Immature natural killer cell (primary cell): ENCODE measurements at places on chromosomes 2 and 18.
A peak's percentile ranks its signal among the peaks of the same experiment; 100 is the strongest.

DNA sequence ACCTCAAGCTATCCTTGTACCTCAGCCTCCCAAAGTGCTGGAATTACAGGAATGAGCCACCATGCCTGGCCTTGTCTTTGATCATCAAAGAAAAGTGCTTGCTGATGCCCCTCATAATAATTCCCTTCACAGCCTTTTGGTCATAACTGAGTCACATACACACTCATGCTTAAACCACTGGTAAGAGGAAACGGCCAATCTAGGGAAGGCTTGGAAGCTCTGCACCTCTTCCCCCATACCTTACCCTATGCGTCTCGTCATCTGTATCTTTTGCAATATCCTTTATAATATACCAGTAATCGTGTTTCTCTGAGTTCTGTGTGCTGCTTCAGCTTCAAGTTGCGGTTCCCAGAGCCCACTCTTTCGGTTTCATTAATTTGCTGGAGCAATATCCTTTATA, 4.8 kb upstream of the RNF138 start:
- peaks cover 4% of the 10 kb centered on the region for H3K36me3 ChIP-seq
- H3K27ac ChIP-seq: peak overlapping the region; percentile 58
- H3K4me1 ChIP-seq: peaks cover 60% of the 10 kb centered on the region
- DNase-seq: no peak

GRCh38 chr2:20781656-20782265, 41.1 kb downstream of the LDAH start:
- H3K36me3 ChIP-seq: peaks cover 22% of the 10 kb centered on the region
- H3K4me3 ChIP-seq: no peak overlapping the region
- DNase-seq: no peak
- no peaks in the 10 kb centered on the region for H3K4me1 ChIP-seq
- H3K27me3 ChIP-seq: no peaks in the 10 kb centered on the region

DNA sequence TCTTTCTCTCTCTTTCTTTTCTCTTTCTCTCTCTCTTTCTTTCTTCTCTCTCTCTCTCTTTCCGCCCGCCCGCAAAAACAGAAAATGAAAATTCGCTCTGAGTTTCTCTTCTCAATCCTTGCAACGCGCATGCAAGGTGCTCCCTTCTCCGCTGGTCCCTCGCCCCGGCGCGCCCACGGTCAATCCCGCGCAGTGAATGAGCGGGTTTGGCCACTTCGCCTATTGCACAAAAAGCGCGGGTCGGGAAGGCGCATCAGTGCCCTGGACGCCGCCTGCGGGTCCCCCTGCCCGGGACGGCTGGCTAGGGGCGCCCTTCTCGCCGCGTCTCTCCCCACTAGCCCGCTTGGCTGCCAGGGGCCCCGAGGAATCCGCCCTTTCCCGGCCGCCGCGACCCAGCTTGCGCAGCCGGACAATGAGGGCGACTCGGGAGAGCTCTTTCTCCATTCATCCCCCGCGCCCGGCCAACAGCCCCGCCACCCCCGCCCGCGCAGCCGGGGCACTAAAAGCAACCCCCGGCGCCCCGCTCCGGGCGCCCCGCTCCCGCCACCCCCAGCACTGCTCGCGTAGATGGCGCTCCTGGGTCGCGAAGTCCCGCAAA, 706 bp downstream of the LAMA1 start:
- H3K27me3 ChIP-seq: peaks cover 23% of the 10 kb centered on the region
- peak overlapping the region; percentile 40 for H3K4me3 ChIP-seq
- no peaks in the 10 kb centered on the region for H3K4me1 ChIP-seq
- H3K36me3 ChIP-seq: peaks cover 4% of the 10 kb centered on the region
- H3K27ac ChIP-seq: no peak overlapping the region
- DNase-seq: no peak

GRCh38 chr18:13455960-13456481, 237.5 kb downstream of the LDLRAD4 start:
- no peak for DNase-seq
- peaks cover 7% of the 10 kb centered on the region for H3K27me3 ChIP-seq
- H3K27ac ChIP-seq: no peak overlapping the region
- H3K4me3 ChIP-seq: no peak overlapping the region

DNA sequence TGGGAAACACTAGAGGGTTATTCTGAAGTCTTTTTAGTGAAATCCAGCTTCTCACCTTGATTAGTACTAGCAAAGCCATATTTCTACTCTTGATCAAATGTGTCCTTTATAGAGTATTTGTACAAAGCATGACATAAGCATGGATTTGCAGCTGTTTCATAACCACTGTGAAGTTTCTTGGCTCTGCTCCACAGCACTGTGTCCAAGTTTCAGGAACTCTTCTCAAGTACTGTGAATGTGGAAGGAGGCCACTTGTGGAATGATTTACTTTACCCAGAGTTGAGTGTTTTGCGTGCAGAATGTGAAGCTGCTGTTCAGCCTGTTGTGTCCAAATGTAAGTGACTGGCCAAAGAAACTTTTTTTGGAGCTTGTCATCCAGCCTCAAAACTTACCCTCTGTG, 16.2 kb upstream of the MAPRE2 start:
- H3K36me3 ChIP-seq: no peaks in the 10 kb centered on the region
- no peak overlapping the region for H3K27ac ChIP-seq
- peaks cover 4% of the 10 kb centered on the region for H3K27me3 ChIP-seq
- H3K4me1 ChIP-seq: peaks cover 16% of the 10 kb centered on the region

DNA sequence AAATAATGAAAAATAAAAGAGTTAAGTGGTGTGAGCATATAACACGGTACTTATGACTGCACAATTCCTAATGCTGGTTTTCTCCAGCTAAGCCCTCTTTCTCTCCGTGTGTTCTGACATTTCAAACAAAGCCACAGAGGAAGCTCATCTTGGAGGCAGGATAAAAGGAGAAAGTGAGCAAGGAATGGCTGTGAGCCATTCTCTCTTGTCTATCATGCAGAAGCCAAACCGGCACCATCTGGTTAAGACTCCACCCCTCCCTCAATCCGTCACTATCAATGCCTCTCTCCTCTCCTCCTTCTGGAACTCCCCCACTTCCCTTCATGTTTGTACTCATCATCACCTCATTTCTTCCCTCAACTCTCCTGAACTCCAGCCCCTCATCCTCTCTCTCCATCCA, 210.4 kb downstream of the TMEM163 start:
- H3K27me3 ChIP-seq: no peaks in the 10 kb centered on the region
- no peak overlapping the region for H3K4me3 ChIP-seq
- H3K4me1 ChIP-seq: no peaks in the 10 kb centered on the region
- H3K36me3 ChIP-seq: no peaks in the 10 kb centered on the region

DNA sequence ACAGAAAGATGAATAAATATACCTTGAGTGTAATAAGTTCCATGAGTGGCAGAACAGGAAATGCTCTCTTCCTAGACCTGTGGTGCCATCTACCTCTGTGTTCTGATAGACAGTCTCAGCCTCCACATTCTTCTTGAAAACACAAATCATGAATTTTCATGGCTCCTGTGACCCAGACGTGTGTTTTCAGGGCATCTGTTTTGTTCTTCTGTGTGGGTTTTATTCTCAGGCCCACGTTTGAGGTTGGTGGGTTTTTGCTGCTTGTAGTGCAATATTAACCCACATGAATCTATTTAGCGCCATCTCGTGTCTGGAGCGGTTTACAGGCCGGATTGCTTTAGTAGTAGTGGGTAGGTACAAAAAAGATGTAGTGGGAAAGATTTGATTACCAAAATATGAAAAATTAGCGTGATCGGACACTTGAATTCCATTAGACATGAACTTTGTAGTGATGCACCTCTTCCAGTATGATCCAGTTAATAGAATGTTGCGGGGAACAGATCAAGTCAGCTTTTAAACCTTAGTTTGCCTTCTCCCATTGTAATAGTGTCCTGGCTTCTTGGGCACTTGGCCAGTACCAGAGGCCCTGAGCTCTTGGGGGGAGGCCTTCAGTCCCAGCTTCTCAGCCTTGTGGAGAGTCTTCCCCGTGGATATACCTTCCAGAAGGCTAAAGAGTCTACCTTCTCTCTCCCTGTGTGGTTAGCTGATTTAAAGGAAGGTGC, 256.5 kb downstream of the TPGS2 start:
- H3K27me3 ChIP-seq: no peaks in the 10 kb centered on the region
- no peaks in the 10 kb centered on the region for H3K4me1 ChIP-seq
- no peaks in the 10 kb centered on the region for H3K36me3 ChIP-seq
- H3K4me3 ChIP-seq: no peak overlapping the region
- no peak for DNase-seq

GRCh38 chr2:219184121-219184520, 6.0 kb downstream of the RETREG2 start:
- H3K4me1 ChIP-seq: peaks cover 14% of the 10 kb centered on the region
- DNase-seq: no peak
- H3K4me3 ChIP-seq: no peak overlapping the region
- H3K27ac ChIP-seq: no peak overlapping the region
- H3K27me3 ChIP-seq: peaks cover 3% of the 10 kb centered on the region
- H3K36me3 ChIP-seq: peaks cover 15% of the 10 kb centered on the region

DNA sequence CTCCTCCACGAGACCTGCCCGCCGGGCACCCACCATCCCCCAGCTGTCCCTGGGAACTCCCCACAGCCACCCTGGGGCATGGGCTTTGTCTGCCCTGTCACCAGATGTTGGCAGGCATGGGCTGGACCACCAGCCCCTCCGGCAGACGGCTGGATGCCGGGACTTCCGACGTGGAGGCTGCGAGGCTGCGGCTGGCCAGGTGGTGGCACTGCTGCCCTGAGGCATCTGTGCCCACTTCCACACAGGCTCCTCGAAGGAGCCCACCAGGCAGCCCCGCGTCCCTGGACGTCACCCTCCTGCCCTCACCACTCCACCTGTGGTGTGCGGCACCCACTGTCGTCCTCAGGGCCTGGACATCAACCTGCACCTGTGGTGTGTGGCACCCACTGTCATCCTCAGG, 319.9 kb upstream of the SALL3 start:
- no peaks in the 10 kb centered on the region for H3K4me1 ChIP-seq
- no peak for DNase-seq
- no peak overlapping the region for H3K4me3 ChIP-seq
- H3K27ac ChIP-seq: no peak overlapping the region
- peaks cover 6% of the 10 kb centered on the region for H3K27me3 ChIP-seq

DNA sequence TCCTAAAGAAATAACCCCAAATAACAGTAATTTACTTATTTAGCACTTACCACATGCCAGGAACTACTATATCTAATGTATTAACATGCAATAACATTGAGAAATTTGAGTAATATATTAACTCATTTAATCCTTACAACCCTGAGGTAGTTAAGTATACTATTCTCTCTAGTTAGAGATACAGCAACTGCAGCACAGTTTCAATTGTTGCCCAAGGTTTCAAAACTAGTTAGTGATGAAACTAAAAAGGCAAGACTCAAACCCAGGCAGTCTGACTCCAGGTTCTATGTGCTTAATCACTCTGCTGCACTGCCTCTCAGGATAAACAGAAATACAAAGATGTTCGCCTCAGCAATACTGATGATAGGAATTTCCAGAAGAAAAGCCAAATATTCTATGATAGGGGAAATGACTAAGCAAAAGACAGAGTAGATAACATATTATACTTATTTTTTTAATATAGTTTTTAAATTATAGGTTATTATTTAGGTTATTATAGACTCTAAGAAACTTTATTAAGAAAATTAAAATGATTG, 88.0 kb downstream of the SS18 start:
- no peak overlapping the region for H3K4me3 ChIP-seq
- DNase-seq: no peak
- no peak overlapping the region for H3K27ac ChIP-seq
- H3K36me3 ChIP-seq: peaks cover 8% of the 10 kb centered on the region

- no peaks in the 10 kb centered on the region for H3K27me3 ChIP-seq
- peaks cover 6% of the 10 kb centered on the region for H3K36me3 ChIP-seq
- DNase-seq: no peak
- peaks cover 38% of the 10 kb centered on the region for H3K4me1 ChIP-seq
- H3K27ac ChIP-seq: no peak overlapping the region
Measured at GRCh38 chr2:9734308-9734707, 103.5 kb upstream of the YWHAQ start.

GRCh38 chr2:113370478-113371091, 66.9 kb upstream of the ZNG1B start:
- H3K4me3 ChIP-seq: no peak overlapping the region
- peaks cover 3% of the 10 kb centered on the region for H3K27me3 ChIP-seq
- no peaks in the 10 kb centered on the region for H3K4me1 ChIP-seq
- H3K27ac ChIP-seq: no peak overlapping the region
- DNase-seq: peak; percentile 55

GRCh38 chr18:45684341-45685115, 39.5 kb upstream of the SLC14A1 start:
- peaks cover 64% of the 10 kb centered on the region for H3K4me1 ChIP-seq
- H3K36me3 ChIP-seq: no peaks in the 10 kb centered on the region
- H3K4me3 ChIP-seq: peak overlapping the region; percentile 34
- H3K27ac ChIP-seq: no peak overlapping the region
- DNase-seq: no peak
- H3K27me3 ChIP-seq: peaks cover 3% of the 10 kb centered on the region

DNA sequence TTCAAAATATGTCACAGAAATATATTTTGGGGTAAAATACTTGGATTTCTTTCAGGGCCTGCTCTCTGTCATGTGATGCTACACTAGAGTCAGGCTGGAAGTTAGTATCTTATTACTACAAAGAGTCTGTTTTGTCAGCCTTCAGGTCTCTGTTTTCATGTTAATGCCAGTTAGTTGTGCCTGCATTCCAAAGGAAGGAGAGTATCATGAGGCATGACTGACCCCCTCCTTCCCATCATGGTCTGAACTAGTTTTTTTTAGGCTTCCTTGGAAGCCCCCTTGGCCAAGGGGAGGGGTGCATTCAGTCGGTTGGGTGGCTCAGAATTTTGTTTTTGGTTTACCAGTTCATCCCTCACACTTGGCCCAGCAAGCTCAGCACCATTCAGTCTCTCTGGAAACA, 318.0 kb downstream of the ALK start:
- peaks cover 1% of the 10 kb centered on the region for H3K27me3 ChIP-seq
- no peak overlapping the region for H3K4me3 ChIP-seq
- no peak for DNase-seq

- no peak for DNase-seq
- H3K4me1 ChIP-seq: no peaks in the 10 kb centered on the region
- H3K4me3 ChIP-seq: no peak overlapping the region
- peaks cover 6% of the 10 kb centered on the region for H3K27me3 ChIP-seq
- H3K27ac ChIP-seq: no peak overlapping the region
- H3K36me3 ChIP-seq: no peaks in the 10 kb centered on the region
Measured at GRCh38 chr2:227632827-227633226, 15.5 kb downstream of the SCYGR4 start.

DNA sequence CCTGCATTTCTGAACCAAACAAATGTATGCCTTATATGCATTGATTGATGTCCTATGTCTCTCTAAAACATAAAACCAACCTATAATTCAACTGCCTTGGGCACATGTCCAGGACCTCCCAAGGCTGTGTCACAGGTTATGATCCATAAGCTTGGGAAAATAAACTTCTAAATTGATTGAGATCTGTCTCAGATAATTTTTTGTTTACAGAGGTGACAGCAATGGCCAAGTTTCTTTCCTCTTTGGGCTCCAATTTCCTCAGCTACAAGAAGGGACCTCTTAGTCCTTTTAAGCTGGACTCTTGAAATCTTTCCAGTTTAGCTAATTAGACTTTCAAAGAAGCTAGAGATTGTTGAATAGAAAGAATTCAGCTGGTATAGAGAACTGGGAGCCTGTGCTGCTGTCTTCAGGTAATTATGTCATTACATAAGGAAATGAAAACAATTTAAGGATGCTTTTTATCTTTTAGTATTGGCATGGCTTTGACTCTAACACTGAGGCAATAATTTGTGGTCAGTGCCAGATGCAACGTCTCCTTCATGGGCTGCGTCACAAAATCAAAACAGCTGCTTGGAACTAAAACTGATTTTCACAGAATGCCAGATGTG, 412.1 kb upstream of the TRIB2 start:
- no peak overlapping the region for H3K4me3 ChIP-seq
- peaks cover 27% of the 10 kb centered on the region for H3K4me1 ChIP-seq

GRCh38 chr2:2579814-2580213, 248.7 kb upstream of the MYT1L start:
- H3K27ac ChIP-seq: no peak overlapping the region
- no peaks in the 10 kb centered on the region for H3K4me1 ChIP-seq
- no peak overlapping the region for H3K4me3 ChIP-seq
- no peaks in the 10 kb centered on the region for H3K36me3 ChIP-seq
